Activated T-helper 2 cell treated with anti-CD3 and anti-CD28 coated beads, Interferon-gamma antibody, Interleukin-2, Interleukin-4, amounts not matched to agents 10 μg/mL and 5 μg/mL and 100 μg/mL, durations not matched to agents 14 hours and 24 hours and 36 hours (primary cell): ENCODE measurements at places on chromosomes 12 and 14.

DNA sequence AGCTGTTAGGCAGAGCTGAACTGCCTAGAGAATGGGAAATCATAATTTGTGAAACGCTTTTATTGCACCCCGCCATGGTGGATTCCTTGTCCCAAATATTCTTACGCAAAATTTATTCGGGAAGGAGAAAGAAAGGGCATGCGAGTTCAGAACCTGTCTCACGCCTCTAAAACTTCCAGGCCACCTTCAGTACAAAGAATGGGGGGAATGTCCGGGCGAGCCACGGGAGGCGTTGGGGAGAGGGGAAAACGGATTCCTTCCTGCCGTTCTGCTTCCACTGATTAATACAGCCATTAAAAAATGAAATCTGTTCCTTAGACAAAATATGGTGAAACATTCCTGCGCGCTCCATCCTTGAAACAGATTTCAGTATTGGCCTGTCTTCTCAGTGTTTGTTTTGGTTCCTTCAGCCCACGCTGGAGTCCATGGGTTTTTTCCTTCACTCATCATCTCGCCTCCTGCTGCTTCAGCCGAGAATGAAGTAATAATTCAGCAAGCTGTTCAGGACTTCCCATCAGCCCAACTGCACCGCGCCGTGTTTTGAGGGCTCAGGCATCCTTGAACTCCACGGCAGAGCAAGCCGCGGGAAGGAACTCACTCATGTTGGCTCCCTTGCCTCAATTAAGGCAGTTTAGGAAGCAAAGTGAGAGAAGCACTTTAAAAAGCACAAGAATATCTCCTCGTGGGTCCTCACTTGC lies 47.7 kb upstream of the CDKN3 start:
- no peak for DNase-seq

DNA sequence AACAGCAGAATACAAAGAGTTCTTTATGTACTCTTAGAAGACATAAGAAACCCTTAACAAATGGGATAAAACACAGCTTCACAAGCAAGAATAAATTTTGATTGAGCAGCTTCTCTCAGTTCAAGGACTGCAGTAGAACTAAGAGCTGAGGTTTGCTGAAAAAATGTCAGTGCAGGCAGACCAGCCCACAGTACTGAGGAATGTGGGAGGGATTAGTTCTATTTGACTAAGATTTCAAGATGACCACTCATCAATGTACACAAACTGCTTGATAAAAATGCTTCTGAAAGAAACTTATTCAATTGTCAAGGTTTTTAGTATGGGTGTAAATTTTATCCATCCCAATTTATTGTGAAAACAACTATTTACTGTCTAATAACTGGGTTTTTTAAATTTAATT lies 138.4 kb downstream of the SEC23A start:
- DNase-seq = no peak

DNA sequence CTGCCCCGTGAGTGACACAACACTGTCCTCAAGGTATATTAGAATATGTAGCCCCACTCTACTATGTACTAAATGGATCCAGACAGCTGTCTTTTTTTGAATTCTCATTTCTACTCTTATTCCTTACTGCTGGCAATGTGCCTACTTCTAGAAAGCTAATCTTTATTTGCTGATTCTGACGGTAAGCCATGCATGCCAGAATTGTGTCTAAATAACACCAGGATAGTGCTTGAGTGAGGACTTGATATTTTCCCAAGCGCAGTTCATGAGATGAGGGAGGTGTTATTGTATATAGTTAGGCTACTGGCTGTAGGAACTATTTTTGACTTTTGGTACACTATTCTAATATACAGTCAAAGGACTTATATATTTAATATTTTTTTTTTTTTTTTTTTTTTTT lies 316.2 kb upstream of the NAV3 start:
- no peak for DNase-seq

GRCh38 chr12:42706321-42706720 lies 116.8 kb upstream of the PRICKLE1 start:
- no peak for DNase-seq

GRCh38 chr12:132649226-132649945 lies 30.8 kb downstream of the P2RX2 start:
- DNase-seq = no peak

- DNase-seq = no peak
Observed at GRCh38 chr14:95052016-95052585, 105.2 kb downstream of the DICER1 start.

- DNase-seq = no peak
Observed at GRCh38 chr14:86518298-86518697, 988.4 kb downstream of the FLRT2 start.

DNA sequence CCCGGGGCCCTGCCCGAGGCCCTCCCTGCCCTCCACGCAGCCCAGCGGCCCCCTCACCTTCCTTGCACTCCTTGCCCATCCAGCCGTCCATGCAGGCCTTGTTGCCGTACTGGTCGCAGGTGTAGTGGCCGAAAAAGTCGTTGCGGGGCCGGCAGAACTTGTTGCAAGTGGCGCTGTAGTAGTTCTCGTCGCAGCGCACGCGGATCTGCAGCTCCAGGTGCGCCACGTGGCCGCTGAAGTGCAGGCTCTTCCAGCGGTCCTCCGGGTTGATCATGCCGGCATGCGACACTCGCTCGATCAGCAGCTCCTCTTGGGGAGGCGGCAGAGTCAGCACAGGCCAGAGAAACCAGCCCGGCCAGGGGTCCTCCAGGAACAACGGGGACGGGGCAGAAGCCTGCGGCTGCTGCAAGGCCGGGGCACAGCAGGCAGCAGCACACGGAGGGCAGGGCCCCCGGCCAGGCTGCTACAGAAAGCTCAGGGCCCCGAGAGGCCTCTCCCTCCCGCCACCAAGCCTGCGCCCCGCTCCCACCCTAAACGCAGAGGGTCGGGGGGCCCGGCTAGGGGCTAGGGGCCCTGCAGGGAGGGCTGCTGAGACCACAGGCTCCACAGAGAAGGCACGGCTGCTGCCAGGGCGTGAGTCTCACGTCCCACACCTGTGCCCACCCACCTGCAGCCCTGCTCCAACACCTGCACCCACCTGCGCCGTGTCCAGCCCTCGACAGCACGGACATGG lies 12.7 kb downstream of the JAG2 start:
- DNase-seq = no peak

DNA sequence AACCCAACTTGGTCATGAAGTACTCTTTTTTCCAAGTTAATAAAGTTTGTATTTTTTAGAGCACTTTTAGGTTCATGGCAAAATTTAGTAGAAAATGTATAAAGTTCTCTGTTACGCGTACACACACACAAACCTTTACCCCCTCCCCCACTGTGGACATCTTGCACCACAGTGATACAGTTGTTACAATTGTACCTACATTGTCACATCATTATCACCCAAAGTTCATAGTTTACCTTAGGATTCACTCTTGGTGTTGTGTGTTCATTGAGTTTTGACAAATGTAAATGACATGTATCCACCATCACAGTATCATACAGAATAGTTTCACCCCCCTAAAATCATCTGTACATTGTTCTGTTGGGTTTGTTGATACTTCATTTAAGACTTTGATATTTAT lies 23.9 kb downstream of the PLEKHA5 start:
- DNase-seq = no peak
